ENCODE measurements at places on chromosomes 16 and 17.

- DNase-seq: no peak
These were observed 299.6 kb downstream of the MAP2K4 start for GRCh38 chr17:12320286-12320685.

GRCh38 chr17:56305007-56305406, 151.7 kb downstream of the ANKFN1 start:
- no peak for DNase-seq

DNA sequence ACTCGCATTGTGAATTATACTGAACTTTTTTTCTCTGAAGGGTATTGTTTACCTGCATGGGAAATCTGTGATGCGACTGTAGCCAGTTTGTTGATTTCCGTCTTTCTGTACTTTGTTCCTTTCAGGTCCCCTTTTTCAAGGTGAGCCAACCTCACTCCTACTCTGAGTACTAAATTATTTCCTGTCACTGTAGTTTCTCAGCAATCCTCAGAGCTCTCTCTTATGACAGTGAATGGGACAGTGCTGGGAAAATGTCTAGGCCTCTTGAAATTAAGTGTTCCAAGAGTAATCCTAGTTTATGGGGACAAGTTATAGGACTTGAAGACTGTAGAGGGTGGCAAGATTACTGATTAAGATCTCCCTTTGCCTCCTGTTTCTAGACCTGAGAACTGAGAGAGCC, 167.6 kb downstream of the CNTNAP4 start:
- no peak for DNase-seq

DNA sequence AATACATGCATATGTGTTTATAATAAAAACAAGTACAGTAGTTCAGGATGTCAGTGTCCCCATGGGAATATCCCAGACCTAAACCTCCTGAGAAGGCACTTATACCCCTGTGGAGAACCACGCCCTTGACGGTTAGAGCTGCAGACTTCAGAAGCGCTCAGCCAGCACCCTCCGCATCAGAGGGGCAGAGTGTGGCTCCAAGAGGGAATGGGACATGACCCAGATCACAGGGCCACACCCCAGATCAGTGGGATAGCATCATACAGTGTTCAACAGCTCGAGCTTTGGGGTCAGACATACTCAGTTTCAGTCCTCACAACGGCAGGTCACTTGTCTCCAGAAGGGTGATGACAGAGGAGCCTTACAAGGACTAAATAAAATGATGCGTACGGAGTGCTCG, 45.8 kb upstream of the ZNF423 start:
- DNase-seq: no peak

- peak; percentile 17 for DNase-seq
These were observed 597 bp downstream of the OVCA2 start for GRCh38 chr17:2042390-2042847.

- no peak for DNase-seq
These were observed 6.7 kb upstream of the WFIKKN2 start for GRCh38 chr17:50828508-50829170.

- no peak for DNase-seq
These were observed 176.1 kb downstream of the CCDC182 start for GRCh38 chr17:57569021-57569420.

GRCh38 chr16:27749547-27749875, 199.6 kb downstream of the KATNIP start:
- DNase-seq: no peak

DNA sequence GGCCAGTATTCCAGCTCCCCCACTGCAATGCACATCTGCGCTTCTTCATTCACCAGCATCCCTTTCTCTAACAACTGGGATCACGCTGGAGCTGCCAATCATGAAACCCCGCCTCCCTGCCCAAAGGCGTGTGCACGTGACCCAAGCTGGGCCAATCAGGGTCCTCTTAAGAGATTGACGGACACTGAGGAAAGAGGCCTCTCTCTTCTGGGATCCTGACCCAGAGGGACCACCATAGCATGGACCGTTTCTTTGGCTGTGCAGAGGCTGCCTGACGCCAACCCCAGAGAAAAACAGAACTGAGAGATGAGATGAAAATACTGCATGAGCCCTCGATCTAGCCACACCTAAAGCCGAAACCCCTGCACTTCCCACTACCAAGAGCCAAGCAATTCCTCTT, 32.0 kb downstream of the COTL1 start:
- peak; percentile 53 for DNase-seq

GRCh38 chr17:28488533-28489276, 15.3 kb downstream of the SLC13A2 start:
- DNase-seq: no peak

DNA sequence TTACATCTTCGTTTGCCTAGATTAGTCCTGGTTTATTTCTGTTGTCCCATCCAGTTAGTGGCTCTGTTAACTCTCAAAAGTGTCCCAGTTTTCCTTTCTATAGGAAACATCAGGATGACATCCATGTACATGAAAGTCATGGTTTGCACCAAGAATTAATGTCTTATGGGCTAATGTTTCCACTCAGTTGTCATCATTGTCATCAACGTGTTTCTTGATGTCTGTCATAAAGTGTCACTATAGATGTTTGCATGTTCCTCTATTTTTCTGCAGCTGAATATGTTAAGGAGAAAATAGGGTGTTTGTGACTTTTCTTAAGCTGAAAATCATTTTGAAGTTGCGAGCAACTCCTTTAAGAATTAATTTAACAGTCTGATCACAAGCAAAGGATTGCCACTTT, 567.0 kb downstream of the TMEM114 start:
- no peak for DNase-seq

- DNase-seq: no peak
These were observed 16.2 kb upstream of the XYLT2 start for GRCh38 chr17:50329716-50330115.

DNA sequence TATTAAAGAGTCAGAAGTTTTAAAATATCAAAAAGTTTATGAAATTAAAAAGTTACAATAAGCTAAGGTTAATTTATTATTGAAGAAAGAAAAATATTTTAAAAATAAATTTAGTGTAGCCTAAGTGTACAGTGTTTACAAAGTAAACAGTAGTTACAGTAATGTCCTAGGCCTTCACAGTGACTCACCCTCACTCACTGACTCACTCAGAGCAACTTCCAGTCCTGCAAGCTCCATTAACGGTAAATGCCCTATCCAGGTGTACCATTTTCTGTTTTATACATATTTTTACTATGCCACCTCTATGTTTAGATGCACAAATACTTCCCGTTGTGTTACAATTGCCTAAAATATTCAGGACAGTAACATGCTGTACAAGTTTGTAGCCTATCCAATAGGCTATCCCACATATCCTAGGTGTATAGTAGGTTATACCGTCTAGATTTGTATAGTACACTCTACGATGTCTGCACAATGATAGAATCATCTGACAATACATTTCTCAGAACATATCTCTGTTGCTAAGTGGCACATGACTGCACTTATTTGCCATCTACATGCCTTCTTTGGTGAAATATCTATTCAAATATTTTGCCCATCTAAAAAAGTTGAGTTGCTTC, 67.2 kb upstream of the WSB1 start:
- no peak for DNase-seq

GRCh38 chr17:45101546-45101882, 30.8 kb downstream of the PLCD3 start:
- DNase-seq: no peak

DNA sequence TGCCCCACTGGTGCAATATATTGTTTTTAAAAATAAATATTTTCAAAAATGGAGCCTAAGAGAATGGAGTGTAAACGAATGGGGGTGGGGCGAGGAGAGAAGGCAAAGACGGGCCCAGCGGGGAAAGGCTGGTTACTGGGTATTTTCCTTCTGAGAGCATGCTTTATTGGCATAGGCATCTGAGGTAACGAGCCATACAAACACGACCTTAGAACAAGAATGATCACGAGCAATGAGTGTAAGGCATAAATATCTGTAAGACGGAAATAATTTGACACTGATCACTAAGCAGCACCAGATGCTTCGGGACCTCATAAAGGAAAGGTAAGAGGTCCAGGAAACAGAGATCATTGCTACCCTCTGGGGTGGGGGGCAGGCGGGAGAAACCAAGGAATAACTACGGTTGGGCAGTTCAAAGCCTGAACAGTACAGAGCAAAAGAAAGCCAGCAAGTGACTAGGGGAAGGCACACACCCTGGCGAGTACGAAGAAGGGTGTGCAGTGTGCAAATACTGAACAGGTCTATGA, 959 bp downstream of the SSH2 start:
- peak; percentile 80 for DNase-seq

- DNase-seq: no peak
These were observed 13.1 kb upstream of the ETV4 start for GRCh38 chr17:43559161-43559816.

DNA sequence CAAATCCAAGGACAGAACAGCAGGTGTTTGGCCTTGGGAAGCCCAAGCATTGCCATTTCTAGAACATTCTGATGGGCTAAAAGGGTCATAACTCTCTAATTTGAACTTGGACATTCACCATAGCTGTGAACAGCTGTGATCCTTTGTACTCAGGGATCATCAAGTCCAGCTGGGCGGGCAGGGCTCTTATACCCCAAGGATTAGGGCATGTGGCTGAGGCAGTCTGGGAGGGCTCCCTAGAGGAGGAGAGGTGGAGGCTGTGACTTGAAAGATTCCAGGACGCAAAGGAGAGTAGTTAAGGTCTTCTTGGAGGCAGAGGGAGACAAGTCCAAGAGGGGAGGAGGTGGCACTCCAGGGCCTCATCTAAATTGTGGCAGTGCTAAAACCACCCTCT, 233.1 kb upstream of the GSE1 start:
- no peak for DNase-seq

DNA sequence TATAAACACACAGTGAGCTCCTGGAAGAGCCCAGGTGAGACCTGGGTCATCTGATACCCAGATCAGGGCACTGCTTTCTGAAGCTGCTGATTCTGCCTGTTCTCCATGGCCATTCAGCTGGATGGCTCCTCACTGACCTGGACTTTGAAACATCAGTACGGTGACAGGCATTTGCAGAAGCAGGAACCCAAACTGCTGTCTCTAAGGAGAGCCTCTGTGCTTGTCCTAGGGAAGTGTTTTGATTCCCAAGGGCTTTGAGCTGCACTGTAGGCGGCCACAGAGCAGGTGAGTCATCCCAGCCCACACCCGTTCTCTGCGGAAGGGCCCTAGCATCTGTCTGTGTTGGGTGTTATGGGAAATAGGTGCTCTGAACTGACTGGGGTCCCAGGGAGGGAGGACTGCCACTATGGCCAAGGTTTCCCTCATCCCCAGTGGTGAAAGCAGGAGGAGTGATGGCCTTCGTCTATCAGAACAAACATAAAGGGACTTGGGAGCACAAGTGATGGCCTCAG, 60.7 kb upstream of the ADCY9 start:
- DNase-seq: peak; percentile 9

DNA sequence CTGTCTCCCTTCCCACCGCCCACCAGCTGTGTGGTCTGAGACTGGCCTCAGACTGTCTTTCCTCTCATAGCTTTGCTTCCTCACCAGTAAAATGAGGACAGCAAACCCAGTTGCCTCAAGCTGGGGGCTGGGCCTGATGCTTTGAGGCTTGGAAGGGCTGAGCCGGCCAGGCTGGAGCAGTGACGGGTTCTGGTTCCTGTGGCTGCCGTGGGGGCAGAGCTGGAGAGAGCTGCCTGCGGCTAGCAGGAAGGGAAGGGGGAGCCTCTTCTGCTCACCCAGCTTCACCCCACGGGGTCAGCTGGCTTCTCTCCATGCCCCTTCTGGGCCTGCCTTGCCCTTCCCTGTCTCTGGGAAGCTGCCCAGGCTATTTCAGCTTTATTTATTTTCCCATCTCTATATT, 23.7 kb downstream of the LASP1 start:
- no peak for DNase-seq

- no peak for DNase-seq
These were observed 4.4 kb downstream of the GRIN2C start for GRCh38 chr17:74855323-74855722.

GRCh38 chr16:47617732-47618131, 156.6 kb downstream of the PHKB start:
- DNase-seq: no peak

DNA sequence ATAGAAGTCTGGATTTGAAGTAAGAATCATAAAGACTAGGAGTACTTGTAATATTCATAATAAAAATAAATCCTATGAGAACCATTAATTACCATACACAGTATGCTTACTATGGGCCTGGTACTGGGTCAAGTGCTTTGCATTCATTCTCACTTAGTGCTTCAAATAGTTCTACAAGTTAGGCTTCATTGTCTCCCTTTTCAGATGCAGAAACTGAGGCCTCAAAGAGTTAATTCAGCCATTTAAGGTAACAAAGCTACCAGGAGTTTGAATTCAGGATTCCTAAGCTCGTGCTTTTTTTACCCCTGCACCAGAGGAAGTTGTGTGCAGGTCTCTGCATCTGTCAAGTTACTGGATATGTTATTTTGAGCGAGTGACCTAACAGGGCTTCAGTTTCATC, 1098.4 kb upstream of the EEF2KMT start:
- DNase-seq: no peak

- no peak for DNase-seq
These were observed 21.7 kb downstream of the ANKRD40CL start for GRCh38 chr17:50745631-50746030.

GRCh38 chr16:4016658-4017057, 99.6 kb downstream of the ADCY9 start:
- no peak for DNase-seq

- no peak for DNase-seq
These were observed 85.4 kb downstream of the TBC1D16 start for GRCh38 chr17:79950306-79950705.

DNA sequence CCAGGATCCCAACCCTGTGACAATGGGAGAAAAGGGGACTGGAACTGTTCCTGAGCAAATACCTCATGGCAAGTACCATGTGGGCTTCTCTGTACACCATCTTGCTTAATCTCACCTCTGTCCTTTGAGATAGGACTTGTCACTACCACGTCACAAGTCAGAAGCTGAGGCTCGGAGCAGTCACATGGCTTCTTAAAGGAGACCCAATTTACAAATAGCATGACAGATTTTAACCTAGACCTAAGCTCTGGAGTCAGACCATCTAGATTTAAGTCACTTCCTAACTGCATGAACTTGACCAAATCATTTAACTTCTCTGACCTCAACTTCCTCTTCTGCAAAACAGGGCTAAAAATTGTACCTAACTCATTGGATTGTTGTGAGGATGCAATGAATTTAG, 36.0 kb upstream of the CCL1 start:
- DNase-seq: no peak

- no peak for DNase-seq
These were observed 40.7 kb downstream of the SYNRG start for GRCh38 chr17:37568350-37569053.

- no peak for DNase-seq
These were observed 50.2 kb downstream of the COX10 start for GRCh38 chr17:14119546-14119945.

GRCh38 chr17:78231991-78232858, 794 bp downstream of the TMEM235 start:
- no peak for DNase-seq

- DNase-seq: no peak
These were observed 8.6 kb downstream of the KDM6B start for GRCh38 chr17:7842380-7843256.

All from NCI-H510A treated with DMSO at 0.1 percent for 48 hours (cell line).